Kidney (tissue), 22 donors: ENCODE measurements at places on chromosomes 16 and 17.

GRCh38 chr17:15501793-15502192, 34.4 kb upstream of the CDRT4 start:
- DNase-seq = peak; percentile 58

GRCh38 chr17:69947027-69947759, 127.8 kb upstream of the KCNJ16 start:
- no peak for DNase-seq

DNA sequence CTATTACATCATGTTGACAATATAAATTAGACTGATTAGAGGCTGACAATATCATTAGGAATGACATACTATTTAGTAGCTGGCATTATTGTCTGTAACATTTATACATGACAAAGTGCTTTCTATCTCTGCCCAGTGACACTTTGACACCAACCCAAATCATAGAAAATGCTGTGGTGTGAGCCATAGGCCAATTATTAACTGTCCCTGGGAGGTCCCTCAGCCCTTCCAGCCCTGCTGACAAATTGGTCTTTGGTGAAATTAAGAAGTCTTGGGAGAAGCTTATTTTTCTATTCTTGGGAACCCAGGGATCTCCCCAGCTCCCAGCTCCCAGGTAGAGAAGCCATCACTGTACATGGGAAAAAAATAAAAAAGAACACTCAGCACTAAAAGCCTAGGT, 179.6 kb downstream of the AIPL1 start:
- no peak for DNase-seq

DNA sequence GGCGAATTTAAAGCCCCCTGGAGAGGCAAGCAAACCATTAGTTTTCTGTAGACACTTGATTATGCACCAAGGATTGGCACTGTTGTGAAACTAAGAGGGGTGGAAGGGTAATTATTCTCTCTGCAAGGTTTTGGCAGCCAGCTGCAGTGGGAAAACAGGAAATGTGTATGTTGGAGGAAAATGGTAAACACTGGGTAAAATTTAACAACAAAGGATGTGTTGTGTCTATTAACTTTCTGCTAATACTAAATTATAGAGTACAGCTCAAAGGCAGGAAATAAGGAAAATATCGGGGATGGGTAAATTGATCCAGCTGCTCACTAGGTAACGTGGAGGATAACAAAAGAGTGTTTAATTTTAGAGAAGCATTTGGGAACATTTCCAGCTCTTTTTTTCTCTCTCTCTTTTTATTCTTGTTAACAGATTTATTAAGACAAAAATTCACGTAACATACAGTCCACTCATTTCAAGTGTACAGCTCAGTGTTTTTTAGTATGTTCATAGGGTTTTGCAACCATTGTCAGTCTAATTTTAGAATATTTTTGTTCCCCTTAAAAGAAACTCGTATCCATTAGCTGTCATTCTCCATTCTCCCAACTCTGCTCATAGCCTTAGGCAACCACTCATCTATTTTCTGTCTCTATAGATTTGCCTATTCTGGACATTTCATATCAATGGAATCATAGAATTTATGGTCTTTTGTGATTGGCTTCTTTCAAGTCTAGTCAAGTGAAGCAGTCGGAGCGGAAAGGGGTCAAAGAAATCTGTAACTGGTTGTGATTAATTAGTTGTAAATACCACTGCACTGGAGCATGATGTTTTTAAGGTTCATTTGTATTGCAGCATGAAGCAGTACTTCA, 41.8 kb downstream of the TANGO6 start:
- DNase-seq = no peak

- DNase-seq = no peak
These were observed 128.7 kb downstream of the RPTOR start for GRCh38 chr17:80673152-80673920.

DNA sequence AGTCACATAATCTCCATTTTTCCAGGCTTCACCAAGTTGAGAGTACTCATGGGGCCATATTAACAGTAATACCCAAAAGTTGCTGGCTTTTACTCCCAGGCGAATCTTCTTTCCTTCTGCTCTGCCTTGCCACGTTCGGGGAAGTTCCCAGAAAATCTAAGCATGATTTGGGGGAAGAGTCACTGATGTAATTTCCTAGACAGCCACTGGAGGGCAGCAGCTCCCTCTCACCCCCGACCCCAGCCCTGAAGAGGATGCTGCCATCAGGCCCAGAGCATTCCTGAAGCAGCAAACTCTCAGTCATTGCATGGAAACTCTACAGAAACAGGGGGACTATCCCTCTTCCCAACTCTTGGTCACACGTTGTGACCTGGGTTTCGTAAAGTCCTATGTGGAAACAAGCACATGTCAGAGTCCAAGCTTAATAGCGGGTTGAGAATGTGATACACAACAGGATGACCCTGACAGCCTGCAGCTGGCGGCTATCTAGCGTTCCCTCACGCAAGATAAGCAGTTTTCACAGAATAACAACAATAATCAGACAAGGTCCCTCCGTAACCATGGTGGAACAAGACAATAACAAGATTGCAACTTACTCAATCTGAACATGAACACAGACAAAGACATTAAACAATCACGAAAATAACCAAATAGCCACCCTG, 43.8 kb upstream of the DHX40 start:
- DNase-seq = peak; percentile 79

GRCh38 chr17:74610108-74610507, 13.4 kb downstream of the CD300E start:
- peak; percentile 54 for DNase-seq

DNA sequence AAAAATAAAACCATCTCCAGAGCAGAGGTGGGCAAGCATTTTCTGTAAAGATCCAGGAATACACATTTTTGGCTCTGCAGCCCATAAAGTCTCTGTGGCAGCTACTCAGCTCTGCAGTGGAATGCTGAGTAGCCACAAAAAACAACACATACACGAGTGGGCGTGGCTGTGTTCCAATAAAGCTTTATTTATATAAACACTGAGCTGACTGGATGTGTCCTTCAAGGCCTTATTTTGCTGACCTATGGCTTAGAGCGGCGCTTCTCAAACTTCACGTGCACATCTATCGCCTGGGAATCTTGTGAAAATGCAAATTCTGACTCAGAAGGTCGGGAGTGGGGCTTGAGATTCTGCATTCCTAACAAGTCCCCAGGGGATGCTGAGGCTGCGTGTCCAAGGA, 39.7 kb downstream of the XYLT1 start:
- no peak for DNase-seq

DNA sequence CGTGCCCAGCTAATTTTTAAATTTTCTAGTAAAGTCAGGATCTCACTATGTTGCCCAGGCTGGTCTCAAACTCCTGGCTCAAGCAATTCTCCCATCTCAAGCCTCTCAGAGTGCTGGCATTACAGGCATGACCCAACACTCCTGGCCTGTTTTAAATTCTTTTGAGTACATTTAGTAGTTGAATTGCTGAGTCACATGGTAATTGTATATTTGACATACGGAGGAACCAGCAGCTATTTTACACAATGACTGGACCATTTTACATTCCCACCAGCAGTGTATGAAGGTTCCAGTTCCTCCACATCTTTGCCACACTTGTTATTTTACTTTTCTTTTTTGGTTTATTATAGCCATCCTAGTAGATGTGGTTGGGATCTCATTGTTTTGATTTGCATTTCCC, 43.6 kb downstream of the RHOT1 start:
- DNase-seq = no peak

DNA sequence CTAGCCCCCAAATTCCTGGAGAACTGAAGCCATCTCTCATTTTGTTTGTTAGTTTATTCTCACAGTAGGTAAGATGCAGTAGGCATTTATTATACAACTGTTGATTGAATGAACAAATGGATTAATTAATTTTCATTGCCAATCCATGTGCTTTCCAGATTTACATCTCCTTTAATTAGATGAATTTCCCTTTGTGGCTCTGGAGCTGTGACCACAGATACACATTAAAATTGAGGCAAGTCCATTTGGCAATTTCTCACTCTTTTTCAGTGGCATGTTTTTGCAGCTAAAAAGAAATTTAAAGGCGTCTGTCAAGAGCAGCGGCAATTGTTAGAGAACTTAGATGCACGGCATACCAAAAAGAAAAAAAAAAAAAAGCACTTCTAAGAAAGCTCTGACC, 635.4 kb upstream of the SOX9 start:
- DNase-seq = no peak
